ENCODE measurements at places on chromosomes 13 and 19.

GRCh38 chr13:30418717-30419459, 3.4 kb upstream of the UBE2L5 start:
- no peak for DNase-seq

DNA sequence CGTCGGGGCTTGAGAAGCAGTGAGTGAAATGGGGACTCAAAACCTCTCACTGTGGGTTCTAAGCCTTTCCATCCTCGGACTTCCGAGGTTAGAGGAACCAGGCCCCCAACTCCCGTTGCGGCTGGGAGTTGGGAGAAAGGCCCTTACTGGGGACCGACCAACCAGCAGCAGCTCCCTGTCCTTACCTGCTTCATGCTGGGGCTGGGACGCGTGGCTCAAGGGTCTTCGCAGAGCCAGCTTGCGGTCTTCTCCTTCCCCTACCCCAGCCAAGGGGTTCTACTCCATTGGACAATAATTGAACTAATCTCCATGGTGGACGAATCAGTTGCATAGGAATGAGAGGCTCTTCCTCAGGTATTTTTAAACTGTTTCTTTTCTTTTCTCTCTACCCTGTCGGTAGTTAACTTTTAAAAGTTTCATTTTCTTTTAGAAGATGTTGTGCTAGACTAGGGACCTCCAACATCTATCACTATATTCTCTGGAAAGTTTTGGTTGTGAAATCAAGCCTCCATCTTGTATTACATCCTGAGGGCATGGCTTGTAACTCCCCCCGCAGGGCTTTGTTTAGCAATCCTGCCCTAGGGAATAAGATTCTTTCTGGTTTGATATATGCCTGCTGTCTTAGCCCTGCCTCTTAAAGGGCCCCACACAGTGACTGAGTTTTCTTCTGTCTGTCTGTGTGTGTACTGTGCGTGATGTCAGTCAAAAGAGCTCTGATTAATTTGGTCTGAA, 1027.1 kb upstream of the PCDH9 start:
- DNase-seq = no peak

GRCh38 chr19:51365965-51366388, at the start of gene ETFB:
Gene ETFB (minus strand): TSS chr19:51366388. CDS start chr19:51366326, 62 bp downstream.
- no peak for DNase-seq

GRCh38 chr19:1495799-1496713, 5.1 kb downstream of the REEP6 start:
- no peak for DNase-seq

- DNase-seq = no peak
Observed at GRCh38 chr13:60286707-60287106, 110.3 kb upstream of the TDRD3 start.

GRCh38 chr13:44273991-44274770, 99.4 kb upstream of the SERP2 start:
- peak; percentile 32 for DNase-seq

DNA sequence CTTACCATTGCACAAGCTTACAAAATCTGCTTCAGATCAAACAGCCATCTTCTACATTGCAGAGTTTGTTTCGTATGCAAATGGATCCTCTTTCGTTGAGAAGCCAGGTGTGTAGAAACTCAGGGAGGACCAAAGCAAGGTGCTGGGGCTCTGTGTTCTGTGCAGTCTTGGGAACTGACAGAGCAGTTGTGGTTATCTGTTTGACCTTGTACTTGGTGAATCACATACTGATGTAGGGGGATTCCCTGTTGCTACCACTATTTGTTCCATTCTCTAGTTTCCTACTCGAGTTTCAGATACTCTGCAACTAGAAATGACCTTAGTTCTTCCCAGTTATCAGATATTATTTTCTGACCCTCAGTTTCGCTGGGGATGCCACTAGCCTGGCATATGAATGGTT, 95.2 kb upstream of the CLDN10 start:
- no peak for DNase-seq

DNA sequence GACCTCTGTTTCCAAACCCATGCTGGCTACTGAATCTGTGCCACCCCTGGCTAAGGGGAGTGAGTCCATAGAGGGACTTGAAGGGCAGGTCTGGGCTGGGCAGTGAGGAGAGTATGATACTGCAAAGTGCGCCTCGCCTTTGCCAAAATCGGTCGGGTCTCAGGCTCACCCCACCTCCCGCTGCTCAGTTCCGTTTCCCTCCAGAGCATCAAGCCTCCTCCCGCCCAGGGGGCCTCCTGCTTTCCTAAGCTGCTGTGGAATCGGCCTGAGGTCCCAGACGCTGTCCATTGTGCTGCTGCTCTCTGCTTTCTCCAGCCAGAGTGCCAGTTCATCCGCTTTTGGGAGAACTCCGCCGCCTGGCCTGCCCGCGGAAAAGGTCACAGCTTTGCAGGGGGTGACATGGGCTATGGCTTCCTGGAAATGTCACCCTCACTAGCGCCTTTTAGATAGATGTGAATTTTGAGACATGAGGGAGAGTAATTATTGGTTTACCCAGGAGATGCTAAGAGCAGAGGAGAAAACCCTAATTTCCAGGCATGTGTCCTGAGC, 1418.4 kb downstream of the UQCRFS1 start:
- DNase-seq = no peak

- no peak for DNase-seq
Observed at GRCh38 chr13:26855921-26856320, 95.3 kb upstream of the GPR12 start.

GRCh38 chr13:110554946-110555345, 6.6 kb downstream of the RAB20 start:
- no peak for DNase-seq

DNA sequence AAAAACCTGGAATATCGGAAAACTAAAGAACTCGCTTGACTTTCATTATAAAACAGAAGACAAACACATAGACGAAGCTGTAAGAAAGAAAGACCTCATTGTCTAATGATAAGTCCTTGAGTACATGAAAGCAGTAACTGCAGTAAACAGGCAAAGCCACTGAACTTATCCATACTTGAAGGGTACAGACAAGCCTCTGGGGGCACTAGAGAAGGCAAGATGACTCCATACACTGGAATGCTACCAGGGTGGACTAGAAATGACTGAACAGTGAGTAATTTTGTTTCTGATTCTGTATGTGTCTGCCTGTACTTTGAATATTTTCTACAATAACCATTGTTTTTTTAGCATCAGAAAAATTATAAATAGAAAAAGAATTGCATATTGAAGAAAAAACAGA, 507.9 kb downstream of the UQCRFS1 start:
- no peak for DNase-seq

DNA sequence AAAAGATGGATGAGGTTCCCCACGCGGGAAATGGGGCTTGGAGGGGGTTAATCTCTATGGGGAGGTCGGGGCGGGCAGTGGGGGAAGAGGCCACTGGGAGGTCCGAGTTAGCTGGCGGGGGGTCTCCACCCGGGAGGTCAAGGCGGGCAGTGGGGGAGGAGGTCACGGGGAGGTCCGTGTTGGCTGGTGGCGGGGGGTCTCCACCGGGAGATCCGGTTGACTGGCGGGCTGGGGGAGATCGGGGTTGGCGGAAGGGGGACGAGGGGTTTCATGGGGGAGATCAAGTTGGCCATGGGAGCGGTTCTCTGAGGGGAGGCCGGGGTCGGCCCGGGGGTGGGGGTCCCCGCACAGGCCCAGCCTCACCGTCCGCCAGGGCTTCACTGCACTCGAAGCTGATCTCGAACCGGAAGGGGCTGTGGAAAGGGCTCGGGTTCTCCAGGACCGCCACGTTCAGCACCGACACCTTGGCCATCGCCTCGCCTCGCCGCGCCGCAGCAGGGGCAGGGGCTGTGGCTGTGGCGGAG, 342 bp downstream of the ASF1B start:
- DNase-seq = no peak

- DNase-seq = no peak
Observed at GRCh38 chr19:44718441-44719261, 19.7 kb downstream of the CEACAM16 start.

DNA sequence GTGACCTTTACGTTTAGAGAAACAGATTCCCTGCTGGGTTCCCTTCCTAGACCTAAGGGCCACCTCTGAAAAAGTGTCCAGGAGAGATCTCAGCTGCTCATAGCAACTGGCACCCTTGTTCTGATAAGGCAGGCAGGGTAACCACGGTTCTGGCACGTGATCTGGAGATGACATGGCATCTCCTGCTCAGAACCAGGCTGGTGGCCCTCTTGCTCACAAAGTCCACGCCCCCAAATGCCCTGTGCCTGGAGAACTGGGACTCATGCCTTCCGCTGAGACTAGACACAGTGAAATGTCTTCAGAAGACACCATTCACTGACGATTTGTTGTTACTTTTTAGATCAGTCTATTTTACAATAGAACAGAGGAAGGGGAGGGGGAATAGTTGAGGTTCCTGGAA, 174.1 kb downstream of the ZNF536 start:
- no peak for DNase-seq

DNA sequence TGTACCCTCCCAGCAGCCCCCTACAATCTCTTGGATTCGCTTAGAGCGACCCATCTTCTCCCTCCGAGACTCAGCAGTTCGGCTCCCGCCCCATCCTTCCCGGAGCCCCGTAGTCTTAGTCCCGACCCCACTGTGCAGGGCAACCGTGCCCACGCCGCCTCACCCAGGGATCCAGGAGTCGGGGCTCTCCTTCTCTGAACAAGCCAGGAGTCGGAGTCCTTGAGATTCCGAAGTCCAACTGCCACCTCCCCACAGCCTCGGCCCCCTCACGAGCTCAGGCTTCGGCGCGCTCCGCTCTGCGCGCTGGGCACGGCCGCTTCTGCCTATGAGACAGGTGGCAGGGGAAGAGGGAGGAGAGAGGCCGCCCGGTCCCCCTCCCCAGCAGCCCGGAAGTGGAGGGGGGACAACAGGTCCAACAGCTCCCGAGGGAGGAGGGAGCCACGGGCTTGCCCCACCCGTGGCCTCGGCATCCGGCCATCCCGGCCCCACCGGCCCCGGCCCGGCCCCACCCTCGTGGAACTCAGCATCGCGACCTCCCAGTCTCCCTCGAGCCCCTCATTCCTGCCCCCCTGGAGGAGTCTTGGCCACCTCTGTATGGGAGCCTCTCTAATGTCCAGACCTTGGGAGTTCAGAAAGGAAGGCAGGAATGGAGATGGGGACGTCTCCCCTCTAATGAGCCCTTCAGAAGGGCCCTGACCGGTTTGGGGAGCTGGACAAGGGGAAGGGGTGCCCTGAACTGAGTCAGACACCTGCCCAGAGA, at the start of gene PHLDB3:
Gene PHLDB3 (minus strand): TSS at position 321 of the 760 bp plus-strand sequence. CDS start 628 bp downstream, outside the sequence.
- DNase-seq = peak; percentile 42

DNA sequence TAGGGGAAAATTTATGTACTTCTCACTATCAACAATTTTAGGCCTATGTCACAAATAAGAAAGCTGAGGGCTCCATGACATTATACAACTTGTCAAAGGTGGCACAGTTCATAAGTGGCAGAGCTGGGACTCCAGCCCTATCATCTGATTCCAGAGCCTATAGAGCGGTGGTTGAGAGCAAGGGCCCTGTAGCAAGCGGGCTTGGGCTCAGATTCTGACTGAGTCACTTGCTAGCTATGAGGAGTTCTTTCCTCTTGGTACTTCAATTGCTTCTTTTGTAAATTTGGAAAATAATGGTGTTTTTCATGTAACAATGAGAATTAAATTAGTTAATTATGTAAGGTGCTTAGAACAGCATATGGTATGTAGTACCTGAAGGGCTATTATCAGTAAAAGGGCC, 28.7 kb upstream of the FAM216B start:
- DNase-seq = no peak

DNA sequence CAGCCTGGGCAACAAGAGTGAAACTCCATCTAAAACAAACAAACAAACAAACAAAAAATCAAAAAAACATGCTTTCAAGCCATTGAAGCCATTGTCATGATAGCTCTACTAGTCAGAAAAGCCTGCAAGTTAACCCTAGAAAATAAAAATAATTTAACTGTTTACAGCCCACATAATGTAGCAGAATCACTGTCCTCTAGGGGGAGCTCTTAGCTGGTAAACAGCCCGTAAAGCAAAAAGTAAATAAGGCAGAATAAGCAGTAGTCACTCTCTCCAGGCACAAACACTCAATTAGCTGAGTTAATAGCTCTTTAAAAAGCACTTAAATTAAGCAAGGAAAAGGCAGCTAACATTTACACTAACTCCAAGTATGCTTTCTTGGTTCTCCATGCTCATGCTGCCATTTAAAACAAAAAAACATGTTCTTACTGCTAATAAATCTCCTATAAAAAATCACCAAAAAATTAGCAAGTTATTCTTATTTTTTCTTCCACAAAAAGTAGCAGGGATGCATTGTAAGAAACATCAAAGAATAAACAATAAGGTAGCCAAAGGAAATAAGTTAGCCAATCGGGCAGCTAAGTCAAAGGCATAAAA, 11.3 kb downstream of the LILRB4 start:
- DNase-seq = no peak

DNA sequence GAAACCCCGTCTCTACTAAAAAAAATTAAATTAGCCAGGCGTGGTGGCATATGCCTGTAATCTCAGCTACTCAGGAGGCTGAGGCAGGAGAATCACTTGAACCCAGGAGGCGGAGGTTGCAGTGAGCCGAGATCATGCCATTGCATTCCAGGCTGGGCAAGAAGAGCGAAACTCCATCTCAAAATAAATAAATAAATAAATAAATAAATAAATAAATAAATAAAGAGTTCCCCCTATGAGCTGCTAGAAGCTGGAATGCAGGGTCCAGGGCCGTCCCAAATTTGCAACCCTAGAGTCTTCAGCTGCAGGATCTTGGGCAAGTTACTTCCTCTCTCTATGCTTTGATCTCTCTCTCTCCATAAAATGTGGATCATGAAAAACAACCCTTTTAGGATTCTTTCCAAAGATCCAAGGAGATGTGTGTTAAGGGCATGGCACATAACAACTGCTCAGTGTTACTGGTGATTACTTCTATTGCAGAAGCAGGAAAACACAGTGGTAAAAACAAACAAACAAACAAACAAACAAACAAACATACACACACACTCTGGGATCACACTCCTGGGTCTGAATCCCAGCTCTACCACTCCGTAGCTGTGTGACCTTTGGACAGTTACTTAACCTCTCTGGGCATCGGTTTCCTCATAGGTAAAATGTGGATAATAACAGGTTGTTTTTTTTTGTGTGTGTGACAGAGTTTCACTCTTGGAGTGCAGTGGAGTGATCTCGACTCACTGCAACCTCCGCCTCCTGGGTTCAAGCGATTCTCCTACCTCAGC, 78.8 kb downstream of the CACNA1A start:
- no peak for DNase-seq

DNA sequence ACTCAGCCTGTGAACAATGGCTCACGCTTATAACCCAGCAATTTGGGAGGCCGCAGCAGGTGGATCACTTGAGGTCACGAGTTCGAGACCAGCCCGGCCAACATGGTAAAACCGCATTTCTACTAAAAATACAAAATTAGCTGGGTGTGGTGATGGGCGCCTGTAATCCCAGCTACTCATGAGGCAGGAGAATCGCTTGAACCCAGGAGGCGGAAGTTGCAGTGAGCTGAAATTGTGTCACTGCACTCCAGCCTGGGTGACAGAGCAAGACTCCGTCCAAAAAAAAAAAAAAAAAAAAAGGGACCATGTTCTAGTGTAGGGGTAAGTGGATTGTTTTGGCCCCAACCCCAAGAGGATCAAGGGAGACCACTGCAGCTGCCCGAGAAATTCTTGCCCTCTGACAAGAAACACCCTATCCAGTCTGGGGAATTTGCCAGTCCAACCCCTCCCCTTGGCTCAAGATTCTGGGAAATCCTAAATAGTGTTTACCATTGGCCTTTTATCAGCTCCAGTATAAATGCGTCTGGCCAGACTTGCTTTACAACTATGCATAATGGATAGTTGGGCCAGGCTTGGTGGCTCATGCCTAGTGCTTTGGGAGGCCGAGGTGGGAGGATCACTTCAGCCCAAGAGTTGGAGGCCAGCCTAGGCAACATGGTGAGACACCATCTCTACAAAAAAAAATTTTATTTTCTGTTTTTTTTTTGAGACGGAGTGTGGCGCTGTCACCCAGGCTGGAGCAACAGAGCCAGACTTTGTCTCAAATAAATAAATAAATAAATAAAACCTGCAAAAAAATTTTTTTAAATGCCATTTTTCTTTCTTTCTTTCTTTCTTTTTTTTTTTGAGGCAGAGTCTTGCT, 5.1 kb upstream of the DHDH start:
- no peak for DNase-seq
